ENCODE measurements at places on chromosomes 3 and 15.
A peak's percentile ranks its signal among the peaks of the same experiment; 100 is the strongest.

GRCh38 chr3:172536993-172537419 is 13.8 kb upstream of the TNFSF10 start:
- DNase-seq = no peak

DNA sequence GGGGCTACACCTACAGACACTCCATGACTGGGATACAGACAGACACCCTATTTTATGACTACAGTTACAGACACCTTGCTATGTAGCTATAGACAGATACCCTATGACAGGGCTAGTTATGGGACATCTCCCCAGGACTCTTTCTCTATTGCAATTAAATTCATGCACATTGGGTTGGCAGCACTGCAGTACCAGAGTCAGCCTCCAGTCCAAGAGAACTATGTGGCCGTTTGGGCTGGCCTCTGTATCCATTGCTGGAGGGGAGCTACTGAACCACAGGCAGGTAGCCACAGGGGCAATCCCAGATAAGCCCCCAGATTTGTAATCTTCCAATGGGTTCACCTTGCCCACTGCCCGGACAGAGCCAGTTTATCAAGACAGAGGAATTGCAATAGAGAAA is 108.4 kb upstream of the SPATA16 start:
- DNase-seq = no peak

DNA sequence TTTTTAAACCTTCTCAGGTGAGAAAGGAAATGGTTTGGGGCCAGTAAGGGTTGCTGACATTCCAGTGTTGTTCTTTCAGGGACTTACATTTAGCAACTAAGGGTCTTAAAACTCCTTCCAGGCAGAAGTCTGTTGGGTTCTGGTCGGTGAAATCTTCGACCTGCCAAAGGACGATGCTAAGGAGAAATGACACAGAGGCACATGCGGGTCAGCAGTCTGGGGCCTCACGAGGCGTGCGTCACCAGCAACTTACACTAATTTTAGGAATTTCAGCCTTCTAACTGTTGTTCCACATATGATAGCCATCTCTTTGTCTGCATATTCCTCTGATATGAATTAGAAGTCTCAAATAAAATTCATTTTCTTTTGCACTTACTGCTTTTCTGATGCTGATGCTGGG is 64.1 kb upstream of the TMEM108 start:
- no peak for DNase-seq

- DNase-seq = no peak
Observed at GRCh38 chr3:85535517-85535916, 576.7 kb downstream of the CADM2 start.

GRCh38 chr15:75454471-75455378 is 3.2 kb upstream of the SIN3A start:
- DNase-seq = peak; percentile 73

GRCh38 chr15:22845289-22845900 is 6.9 kb downstream of the NIPA2 start:
- DNase-seq = no peak

DNA sequence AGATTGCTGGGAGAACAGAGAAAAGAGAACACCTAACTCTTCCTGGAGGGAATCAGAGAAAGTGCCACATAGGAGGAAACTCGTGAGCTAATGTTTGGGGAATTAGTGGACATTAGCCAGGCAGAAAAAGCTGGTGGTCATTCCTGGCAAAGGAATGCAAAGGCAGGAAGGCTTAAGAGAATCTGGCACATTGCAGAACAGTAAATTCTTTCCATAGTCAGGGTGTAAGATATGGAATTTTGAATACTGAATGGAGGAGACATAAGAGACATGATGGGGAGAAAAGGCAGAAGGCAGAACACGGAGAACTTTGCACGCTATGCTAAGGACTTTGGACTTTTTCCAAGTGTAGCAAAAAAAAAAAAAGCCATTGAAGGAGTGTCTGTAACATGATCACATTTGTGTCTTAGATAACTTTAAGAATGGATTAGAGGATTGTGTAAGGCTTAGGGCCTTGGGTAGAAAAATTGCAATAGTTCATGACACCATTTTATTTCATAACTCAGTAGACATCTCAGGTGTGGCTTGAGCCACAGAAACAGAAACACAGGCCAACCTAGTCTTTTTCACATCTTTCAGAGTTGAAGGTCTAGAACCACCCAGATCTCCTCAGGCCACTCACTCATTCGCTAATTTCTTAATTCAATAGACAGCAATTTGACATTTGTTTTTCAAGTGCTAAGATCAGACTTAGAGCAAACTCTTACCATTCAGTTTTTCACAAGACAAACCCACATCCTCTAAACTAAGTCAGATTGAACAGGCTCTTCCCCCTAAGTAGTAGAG is 31.2 kb upstream of the CCDC80 start:
- DNase-seq = no peak
